ENCODE measurements at places on chromosomes 16 and 17. TPM values are rescaled to one million over a fixed set of nuclear protein-coding genes. Genes with fewer than 3 reads are reported as not detected.
A peak's percentile ranks its signal among the peaks of the same experiment; 100 is the strongest.

DNA sequence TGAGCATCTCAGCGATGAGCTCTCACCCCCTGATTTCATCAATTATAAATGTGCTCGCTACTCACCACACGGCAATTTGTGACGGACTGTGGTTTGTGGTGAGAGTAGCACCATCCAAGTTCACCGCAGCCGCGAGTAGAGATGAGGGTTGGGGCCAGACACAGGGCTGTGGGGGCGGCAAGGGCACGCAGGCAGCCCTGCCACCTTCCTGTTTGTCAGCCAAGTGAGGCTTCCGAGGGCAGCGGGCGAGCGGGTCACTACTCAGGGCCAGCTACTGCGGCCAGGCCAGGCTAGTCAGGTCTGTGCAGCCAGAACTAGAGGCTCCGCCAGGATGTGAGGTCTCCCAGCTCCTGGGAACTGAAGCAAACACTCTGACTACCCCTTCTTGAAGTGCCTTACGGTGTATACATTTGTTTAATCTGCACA, 39.6 kb upstream of the MEOX1 start:
- DNase-seq = no peak

GRCh38 chr17:56830726-56831368, 2.9 kb downstream of the C17orf67 start:
- DNase-seq = peak; percentile 64

The KRTAP1-5 gene
- not detected for polyA plus RNA-seq

GRCh38 chr16:11004351-11004750, 60.0 kb downstream of the CLEC16A start:
- DNase-seq = no peak

- DNase-seq = peak; percentile 59
These were observed 29.4 kb upstream of the MTSS2 start for GRCh38 chr16:70715055-70715858.

- no peak for DNase-seq
These were observed 6.8 kb downstream of the MPG start for GRCh38 chr16:84718-85406.

DNA sequence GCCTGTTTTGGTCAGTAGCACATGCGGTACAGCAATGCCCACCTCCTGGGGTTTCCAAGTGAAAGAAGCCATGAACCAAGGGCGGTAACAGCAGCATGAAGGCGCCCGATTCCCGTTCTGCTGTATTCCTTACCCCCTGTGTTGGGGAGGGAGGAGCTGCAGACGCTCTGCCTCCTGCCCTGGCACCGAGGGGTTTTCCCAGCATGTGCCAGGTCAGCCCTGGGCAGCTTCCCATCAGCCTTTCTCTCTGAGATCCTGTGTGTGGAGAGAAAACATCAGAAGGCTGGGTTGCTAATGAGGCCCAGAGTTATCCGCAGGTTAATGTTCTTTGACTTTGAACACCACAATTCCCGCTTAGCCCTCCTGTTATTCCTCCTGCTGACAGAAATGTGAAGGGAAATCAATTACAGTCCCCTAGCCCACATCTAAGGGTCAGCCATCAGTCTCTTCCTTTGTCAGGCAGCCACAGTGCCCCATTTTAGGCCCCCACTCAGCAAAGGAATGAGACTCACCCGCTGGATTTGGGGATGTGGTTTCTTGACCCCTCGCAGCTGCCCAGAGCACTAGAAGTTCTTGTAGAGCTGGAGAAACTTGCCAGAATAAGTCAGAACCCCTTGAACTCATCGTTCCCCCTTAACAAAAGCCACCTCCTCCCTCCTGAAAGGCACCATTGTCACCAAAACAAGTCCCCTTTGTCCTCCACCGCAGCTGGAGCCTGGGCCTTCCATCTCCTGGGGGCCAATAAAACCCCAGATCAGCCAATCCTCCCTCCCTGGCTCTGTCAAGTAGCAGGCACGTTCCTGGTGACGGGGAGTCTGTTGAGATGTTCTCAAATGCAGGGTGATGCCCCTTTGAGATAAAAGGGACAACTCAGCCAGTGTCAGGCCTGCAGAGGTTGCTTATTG, 168.5 kb downstream of the KATNIP start:
- DNase-seq = peak; percentile 34

DNA sequence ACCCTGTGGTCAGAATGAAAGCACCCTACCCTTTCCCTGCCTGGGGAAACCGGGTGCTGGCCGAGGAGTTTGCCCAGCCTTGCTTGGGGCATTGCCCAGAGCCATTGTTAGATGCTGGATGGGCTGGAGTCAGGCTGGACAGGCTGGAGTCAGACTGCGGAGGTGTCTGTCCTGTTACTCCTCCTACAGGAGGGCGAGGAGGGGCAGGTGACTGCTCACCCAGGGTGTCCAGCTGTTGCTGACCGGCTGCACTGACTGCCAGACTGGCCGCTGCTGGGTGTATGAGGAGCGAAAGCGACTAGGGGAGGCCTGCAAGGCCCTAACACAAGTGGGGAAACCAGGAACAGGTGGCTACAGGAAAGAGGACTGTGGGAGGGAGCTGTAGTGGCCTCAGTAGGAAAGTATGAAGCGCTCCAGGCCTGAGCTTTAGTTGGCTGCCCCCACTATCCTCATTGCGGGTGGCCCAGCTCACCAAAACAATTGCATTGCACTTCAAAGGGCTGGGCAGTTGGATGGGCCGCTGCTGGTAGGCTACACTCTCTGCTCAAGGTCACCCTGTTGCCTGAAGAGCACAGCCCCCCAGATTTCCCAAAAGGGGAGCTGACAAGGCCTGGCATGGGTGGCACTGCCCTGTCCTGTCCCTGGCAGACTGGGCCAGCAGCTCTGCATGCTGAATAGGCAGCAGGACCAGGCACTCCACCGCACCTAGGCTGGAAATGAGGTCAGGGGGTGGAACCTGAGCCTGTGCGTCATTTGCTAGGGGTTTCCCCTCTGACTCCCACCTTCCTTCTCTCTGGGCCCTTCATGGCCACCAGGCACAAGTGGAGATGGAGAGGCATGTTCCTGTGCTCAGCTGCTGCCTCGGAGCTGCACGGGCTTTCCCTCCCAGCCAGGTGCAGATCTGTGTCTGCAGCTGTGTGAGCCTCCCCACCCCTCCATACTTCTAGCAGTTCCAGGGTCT, 18.4 kb downstream of the LDHD start:
- no peak for DNase-seq

DNA sequence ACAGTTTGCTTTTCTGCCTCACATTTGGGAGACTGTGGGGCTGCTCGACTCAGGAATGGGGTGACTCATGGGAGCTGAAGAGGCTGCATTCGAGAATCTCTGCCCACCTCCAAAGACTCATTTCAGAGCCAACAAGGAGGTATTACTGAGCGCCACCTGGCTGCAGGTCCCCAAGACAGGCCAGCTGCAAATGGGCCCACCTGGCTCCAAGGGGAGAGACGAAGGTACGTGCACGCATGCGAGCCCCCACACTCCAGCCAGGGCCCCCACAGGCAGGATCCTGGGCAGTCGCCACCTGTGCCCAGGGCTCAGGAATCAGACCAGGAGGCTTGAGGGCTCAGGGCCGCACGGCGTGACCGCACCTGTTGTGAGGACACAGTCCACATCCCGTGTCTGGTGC, 6.0 kb downstream of the HAGHL start:
- DNase-seq = no peak

DNA sequence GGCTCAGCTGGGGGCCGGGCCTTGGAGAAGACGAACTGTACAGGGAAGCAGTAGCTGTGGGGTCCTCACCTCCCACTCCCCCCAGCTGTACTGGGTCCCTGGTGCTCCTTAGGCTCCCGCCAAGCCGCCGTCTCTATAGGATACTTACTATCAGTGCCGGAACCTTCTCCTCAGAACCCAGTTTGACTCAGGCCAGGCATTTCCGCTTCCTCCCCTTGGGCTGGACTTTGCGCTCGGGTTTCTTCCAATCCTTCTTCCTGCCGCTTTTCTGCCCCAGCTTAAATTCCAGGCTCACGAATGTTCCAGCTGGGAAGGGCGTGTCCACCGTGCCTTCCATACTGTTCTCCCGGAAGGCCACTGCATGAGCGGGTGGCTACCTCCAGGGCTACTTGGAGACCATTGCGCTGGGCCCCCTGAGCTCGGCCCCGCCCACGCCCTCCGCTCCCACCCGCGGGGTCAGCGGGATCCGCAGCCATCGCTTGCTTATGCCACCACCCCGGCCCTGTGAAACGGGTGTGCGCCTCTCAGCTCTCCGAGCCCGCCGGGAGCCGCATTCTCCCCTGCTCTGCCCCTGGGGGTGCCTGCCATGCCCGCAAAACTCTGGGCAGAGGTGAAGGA, 1795.9 kb downstream of the TP53TG3F start:
- DNase-seq = no peak

GRCh38 chr17:40548982-40549685, 16.1 kb downstream of the CCR7 start:
- no peak for DNase-seq

DNA sequence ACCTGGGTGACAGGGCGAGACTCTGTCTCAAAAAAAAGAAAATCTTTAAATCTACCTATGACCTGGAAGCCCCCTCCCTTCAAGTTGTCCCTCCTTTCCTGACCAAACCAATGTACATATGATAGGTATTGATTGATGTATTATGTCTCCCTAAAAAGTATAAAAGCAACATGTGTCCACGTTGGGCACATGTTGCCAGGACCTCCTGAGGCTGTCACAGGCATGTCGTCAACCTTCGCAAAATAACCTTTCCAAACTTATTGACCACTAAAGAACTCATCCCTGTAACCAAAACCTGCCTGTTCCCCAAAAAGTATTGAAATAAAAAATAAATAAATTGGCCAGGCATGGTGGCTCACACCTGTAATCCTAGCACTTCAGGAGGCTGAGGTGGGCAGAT, 4.4 kb downstream of the OXLD1 start:
- DNase-seq = no peak

The HSPB9 gene
- 1.6 TPM for polyA plus RNA-seq

GRCh38 chr16:14087590-14088154, 16.6 kb downstream of the MRTFB start:
- no peak for DNase-seq

The PIK3R5 gene
- polyA plus RNA-seq = 0.70 TPM

GRCh38 chr17:66429680-66430079, 127.3 kb downstream of the PRKCA start:
- DNase-seq = no peak

DNA sequence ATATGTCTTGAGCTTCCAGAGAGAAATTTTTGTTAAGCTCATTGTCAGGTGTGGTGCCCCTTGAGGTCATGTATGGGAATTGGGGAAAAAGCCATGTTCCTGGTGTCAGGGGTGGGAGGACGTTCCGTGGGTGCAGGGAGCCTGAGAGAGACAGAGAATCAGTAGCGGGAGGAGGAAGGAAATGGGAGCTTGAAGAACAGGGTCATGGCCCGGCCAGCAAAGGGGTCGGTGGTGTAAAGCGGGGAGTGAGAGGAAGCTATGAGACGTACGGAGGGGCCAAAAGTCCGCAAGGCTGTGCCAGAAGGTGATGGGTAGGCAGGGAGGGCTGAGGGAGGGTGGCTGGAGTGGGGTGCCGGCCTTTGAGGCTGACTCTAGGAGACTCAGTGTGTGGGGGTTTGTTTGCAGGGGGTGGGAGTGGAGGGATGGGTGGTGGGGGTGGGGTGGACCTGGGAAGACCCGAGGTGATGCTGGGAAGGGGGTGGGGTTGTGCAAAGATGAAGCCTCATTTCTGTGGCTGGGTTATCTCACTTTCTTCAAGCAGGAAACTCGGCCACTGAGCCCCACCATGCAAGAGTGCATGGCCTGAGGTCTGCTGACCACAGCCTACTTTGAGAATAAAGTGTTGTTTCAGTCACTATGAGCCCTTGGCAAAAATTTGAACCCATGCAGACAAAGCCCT, 63.6 kb downstream of the PLCG2 start:
- DNase-seq = no peak

DNA sequence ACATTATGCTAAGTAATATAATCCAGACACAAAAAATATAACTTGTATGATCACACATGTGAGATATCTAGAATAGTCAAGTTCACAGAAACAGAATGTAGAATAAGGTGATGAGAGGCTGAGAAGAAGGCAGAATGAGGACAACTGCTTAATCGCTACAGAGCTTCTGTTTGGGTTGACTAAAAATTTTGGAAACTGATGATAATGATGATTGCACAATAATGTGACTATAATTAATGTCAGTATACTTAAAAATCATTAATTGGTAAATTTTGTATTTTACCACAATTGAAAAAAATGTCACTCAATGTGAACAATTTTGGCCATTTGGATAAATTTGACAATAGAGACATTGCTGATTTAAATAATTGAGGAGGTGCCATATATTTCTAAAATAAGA, 1374.4 kb upstream of the CDH8 start:
- DNase-seq = no peak

- DNase-seq = no peak
These were observed 91.5 kb downstream of the UTP18 start for GRCh38 chr17:51351890-51352289.

- peak; percentile 92 for DNase-seq
These were observed 114.0 kb downstream of the CMIP start for GRCh38 chr16:81558444-81559175.

GRCh38 chr17:55271223-55271571, 6.4 kb downstream of the HLF start:
- no peak for DNase-seq

GRCh38 chr16:22239131-22239805, 33.2 kb downstream of the EEF2K start:
- no peak for DNase-seq

The RAB11FIP4 gene
- 10.4 TPM for polyA plus RNA-seq

- no peak for DNase-seq
These were observed 435.2 kb downstream of the ZFHX3 start for GRCh38 chr16:72612718-72613117.

GRCh38 chr17:31740611-31741082, 118.4 kb downstream of the COPRS start:
- no peak for DNase-seq

Data from pancreas (tissue), 10 donors.